ENCODE measurements at places on chromosomes 6 and 20.
A peak's percentile ranks its signal among the peaks of the same experiment; 100 is the strongest.

GRCh38 chr6:31952140-31952805 is 6.4 kb downstream of the CFB start:
- DNase-seq, result no peak
- no peaks in the 10 kb centered on the region for H3K4me1 ChIP-seq
- no peak overlapping the region for H3K4me3 ChIP-seq
- no peaks in the 10 kb centered on the region for H3K27me3 ChIP-seq
- no peak overlapping the region for H3K27ac ChIP-seq

DNA sequence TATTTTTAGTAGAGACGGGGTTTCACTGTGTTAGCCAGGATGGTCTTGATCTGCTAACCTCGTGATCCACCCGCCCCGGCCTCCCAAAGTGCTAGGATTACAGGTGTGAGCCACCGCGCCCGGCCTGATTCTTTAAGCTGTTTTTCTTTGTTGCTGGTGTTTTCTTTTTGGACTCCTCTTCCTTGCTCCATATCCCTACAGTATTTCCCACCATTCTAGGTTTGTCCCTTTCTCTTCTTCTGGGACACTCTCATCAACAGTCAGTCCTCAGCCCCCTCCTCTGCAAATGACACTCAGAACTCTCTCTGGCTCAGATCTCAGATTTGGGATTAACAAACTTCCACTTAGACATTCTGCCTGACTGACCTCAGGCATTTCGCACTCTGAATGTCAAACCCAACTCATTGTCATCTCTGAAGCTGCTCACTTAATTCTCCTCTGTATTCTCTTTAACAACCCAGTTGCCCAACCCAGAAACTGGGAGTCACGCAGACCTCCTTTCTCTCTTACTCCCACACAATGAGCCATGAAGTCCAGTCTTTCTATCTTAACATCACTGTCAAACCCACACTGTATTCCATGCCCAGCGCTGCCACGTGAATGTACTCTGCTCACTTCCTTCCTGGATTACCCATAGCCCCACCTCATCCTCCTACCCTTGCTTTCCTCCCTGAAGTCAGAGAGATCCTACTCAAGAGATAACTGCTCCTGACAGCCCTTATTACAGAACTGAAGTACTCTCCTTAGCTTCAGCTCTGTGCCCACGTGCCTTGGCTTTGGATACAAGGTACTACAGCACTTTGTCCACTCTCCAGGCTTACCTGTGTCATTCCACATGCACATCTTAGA is 2.6 kb downstream of the MPIG6B start:
- peaks cover 16% of the 10 kb centered on the region for H3K4me1 ChIP-seq

DNA sequence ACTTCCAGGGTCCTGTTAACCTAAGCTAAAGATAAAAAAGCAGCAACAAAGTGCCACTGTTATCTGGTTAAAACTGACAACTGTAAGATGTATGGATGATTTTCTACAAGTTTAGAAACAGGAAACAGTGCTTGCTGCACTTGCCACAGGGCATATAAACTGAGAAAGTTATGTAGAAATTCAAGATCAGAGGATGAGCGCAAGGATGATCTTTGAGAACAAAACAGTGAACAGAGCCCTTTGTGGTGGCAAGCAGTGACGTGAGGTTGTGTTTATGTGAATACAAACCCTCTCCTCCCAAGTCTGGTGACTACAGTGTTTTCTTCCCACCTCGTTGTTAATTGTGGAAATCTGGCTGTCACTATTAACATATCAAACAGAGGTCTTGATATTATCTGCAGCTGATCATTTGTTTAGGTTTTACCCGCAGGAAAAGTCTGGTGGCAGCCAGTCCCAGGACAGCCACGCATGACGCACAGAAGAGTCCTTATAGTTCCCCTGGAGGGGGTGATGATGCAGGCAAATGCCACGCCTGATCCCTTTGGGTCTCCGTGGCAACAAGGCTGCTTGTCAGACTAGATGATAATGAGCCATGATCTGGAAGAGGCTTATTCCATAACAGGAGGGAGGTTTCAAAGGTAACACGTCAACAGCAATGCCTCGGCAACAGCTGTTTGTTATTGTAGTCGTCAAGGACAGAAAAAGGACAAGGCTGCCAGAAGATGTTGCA is 43.1 kb upstream of the TNFAIP3 start:
- H3K4me3 ChIP-seq, result no peak overlapping the region
- peaks cover 29% of the 10 kb centered on the region for H3K4me1 ChIP-seq
- no peaks in the 10 kb centered on the region for H3K27me3 ChIP-seq
- DNase-seq, result peak; percentile 87

GRCh38 chr6:75850026-75850833 is 101.2 kb downstream of the MYO6 start:
- DNase-seq, result no peak
- no peaks in the 10 kb centered on the region for H3K36me3 ChIP-seq
- H3K4me1 ChIP-seq, result no peaks in the 10 kb centered on the region
- H3K27ac ChIP-seq, result no peak overlapping the region

GRCh38 chr20:14829906-14830305 is 492.5 kb upstream of the FLRT3 start:
- H3K4me3 ChIP-seq, result no peak overlapping the region
- H3K27ac ChIP-seq, result no peak overlapping the region
- H3K4me1 ChIP-seq, result no peaks in the 10 kb centered on the region
- no peaks in the 10 kb centered on the region for H3K27me3 ChIP-seq

All from effector memory CD4-positive, alpha-beta T cell (primary cell).